ENCODE measurements at places on chromosomes 3 and 15. TPM values are rescaled to one million over a fixed set of nuclear protein-coding genes. Genes with fewer than 3 reads are reported as not detected.

GRCh38 chr15:42721016-42721415, 15.9 kb downstream of the CDAN1 start:
- no peaks in the 10 kb centered on the region for H3K27me3 ChIP-seq
- no peak overlapping the region for H3K4me3 ChIP-seq
- DNase-seq, result peak; percentile 32
- peaks cover 4% of the 10 kb centered on the region for H3K4me1 ChIP-seq

- no peak overlapping the region for H3K27ac ChIP-seq
- H3K4me3 ChIP-seq, result no peak overlapping the region
- no peaks in the 10 kb centered on the region for H3K4me1 ChIP-seq
- peaks cover 3% of the 10 kb centered on the region for H3K27me3 ChIP-seq
- DNase-seq, result peak; percentile 72
Observed at GRCh38 chr3:49647741-49648140, 26.4 kb upstream of the APEH start.

DNA sequence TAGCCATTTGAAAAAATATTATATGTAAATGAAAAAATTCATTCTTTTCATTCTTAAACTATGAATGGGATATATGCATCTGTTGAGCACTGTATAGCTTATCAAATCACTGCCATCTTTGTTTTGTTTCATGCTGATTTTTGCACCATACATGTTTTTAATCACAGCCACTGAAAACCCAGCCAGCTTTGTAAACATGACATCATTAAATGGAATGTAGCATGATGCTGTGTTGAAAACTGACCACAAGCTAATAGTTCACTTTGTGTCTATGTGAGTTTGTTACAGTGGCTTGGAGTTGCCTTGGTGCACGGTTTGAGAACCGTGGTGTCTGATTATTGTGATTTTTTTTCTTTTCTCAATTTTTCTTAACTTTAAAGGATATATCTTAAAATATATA, 75.7 kb downstream of the GMPS start:
- peak overlapping the region; percentile 77 for H3K27ac ChIP-seq
- no peaks in the 10 kb centered on the region for H3K36me3 ChIP-seq
- H3K4me3 ChIP-seq, result no peak overlapping the region
- no peaks in the 10 kb centered on the region for H3K27me3 ChIP-seq

The TNFSF10 gene
- 3.5 TPM for total RNA-seq

The LIPC gene
- total RNA-seq, result 2.7 TPM

DNA sequence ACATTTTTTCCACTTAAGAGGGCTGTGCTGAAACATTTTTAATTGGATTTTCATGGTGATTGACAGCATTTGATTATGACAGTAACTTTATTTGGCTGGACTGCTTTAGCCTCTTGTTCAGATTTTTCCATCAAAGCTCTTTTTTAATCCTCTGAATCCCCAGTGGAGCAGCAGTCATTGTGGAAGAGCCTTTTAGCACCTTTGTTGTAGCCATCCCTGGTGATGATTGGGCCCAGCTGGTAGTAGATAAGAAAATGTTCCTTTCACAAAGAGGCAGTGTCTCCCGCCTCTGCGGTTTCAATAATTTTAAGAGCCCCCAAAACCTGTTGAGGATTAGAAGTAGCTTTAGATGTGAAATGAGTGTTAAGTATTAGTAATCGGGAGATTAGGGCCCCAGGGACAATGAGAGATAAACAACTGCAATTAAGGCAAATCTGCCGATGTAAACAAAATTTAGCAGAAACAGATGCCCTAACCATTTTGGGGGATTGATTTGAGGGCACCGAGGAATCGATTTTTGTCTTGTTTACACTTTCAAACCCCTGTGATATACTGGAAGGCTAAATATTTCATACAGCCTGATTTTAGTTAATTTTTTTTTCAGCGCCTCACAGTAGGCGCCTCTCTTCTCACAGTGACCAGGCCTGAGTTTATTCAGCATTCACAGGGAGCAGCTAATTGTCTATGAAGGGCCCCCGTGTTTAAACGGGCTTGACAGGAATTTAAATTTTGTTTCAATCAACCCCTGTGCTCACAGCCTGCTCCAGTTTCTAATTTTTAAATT, 43.2 kb upstream of the SKOR1 start:
- no peaks in the 10 kb centered on the region for H3K4me1 ChIP-seq
- H3K27me3 ChIP-seq, result no peaks in the 10 kb centered on the region
- no peaks in the 10 kb centered on the region for H3K36me3 ChIP-seq
- no peak overlapping the region for H3K4me3 ChIP-seq
- H3K27ac ChIP-seq, result no peak overlapping the region
- DNase-seq, result no peak

DNA sequence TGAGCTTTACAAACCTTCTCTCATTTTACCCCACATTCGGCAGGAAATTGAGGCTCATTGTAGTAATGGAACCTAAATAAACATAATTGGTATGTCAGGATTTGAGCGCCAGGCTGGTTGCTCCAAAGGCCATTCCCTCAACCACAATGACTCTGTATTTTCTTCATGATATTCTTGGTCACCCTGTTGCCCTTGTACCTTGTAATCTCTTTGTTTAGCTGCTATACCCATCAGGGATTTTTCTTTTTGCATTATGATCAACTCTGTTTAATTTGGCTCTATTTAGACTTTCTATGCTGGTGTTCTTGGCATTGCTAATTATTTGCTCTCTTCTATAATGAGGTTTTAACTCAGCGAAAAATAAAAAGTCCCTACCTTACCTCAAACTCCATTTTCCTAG, 29.8 kb downstream of the DUOX2 start:
- peaks cover 20% of the 10 kb centered on the region for H3K27me3 ChIP-seq
- H3K36me3 ChIP-seq, result no peaks in the 10 kb centered on the region
- no peak for DNase-seq
- no peak overlapping the region for H3K27ac ChIP-seq
- H3K4me3 ChIP-seq, result no peak overlapping the region
- H3K4me1 ChIP-seq, result peaks cover 8% of the 10 kb centered on the region

The ACAD11 gene
- total RNA-seq, result 31.1 TPM

GRCh38 chr3:31314258-31314657, 218.5 kb upstream of the STT3B start:
- H3K4me3 ChIP-seq, result no peak overlapping the region
- peaks cover 6% of the 10 kb centered on the region for H3K4me1 ChIP-seq
- H3K36me3 ChIP-seq, result no peaks in the 10 kb centered on the region
- H3K27ac ChIP-seq, result no peak overlapping the region
- H3K27me3 ChIP-seq, result peaks cover 2% of the 10 kb centered on the region

The CHRFAM7A gene
- total RNA-seq, result 0.72 TPM

GRCh38 chr3:171531716-171532115, 71.5 kb upstream of the TNIK start:
- H3K4me1 ChIP-seq, result peaks cover 1% of the 10 kb centered on the region
- no peak overlapping the region for H3K4me3 ChIP-seq
- no peaks in the 10 kb centered on the region for H3K27me3 ChIP-seq
- H3K36me3 ChIP-seq, result no peaks in the 10 kb centered on the region

The AGBL1 gene
- total RNA-seq, result not detected

The CCDC54 gene
- not detected for total RNA-seq

- H3K27me3 ChIP-seq, result no peaks in the 10 kb centered on the region
- H3K4me3 ChIP-seq, result no peak overlapping the region
- H3K27ac ChIP-seq, result no peak overlapping the region
Observed at GRCh38 chr15:45333550-45333949, 44.8 kb downstream of the GATM start.

GRCh38 chr15:53559364-53560277, 199.8 kb downstream of the WDR72 start:
- no peak overlapping the region for H3K27ac ChIP-seq
- H3K27me3 ChIP-seq, result no peaks in the 10 kb centered on the region
- no peaks in the 10 kb centered on the region for H3K36me3 ChIP-seq
- no peaks in the 10 kb centered on the region for H3K4me1 ChIP-seq
- H3K4me3 ChIP-seq, result no peak overlapping the region

The MASP1 gene
- 1.2 TPM for total RNA-seq

Measured in osteoblast (primary cell).